ENCODE measurements at places on chromosomes 4 and X.
A peak's percentile ranks its signal among the peaks of the same experiment; 100 is the strongest.

DNA sequence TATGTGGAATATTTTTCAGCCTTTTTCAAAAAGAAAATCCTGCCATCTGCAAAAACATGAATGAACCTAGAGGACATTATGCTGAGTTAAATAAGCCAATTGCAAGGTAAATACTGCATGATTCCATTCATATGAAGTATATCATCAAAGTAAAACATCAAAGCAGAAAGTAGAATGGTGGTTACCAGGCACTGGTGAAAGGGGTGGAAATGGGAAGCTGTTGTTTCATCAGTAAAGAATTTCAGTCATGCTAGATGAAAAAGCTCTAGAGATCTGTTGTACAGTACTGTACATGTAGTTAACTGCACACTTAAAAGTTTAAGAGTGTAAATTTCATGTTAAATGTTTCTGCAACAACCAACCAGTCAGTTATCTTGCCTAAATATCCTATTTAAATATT is 196.8 kb upstream of the ADGRL3 start:
- DNase-seq = no peak

DNA sequence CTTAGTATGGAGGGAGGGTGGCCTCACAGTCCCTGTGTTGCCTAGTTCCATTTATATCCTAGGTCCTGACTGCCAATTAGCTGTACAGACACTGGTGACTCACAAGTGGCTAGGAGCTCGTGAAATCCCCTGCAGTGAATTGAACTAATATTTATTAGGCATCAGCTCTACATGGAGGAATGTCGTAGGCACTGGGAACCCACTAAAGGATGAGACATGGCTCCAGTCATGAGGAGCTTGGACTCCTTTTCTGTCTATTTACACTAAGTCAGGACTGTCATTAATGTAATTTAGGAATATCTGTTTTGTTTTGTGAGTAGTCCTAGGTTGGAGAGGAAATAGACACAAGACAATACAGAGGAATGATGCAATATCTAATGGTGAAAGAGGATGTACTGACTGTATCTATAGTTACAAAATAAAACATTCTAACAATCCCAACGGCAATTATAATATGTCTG is 67.7 kb downstream of the MID1IP1 start:
- DNase-seq = no peak

DNA sequence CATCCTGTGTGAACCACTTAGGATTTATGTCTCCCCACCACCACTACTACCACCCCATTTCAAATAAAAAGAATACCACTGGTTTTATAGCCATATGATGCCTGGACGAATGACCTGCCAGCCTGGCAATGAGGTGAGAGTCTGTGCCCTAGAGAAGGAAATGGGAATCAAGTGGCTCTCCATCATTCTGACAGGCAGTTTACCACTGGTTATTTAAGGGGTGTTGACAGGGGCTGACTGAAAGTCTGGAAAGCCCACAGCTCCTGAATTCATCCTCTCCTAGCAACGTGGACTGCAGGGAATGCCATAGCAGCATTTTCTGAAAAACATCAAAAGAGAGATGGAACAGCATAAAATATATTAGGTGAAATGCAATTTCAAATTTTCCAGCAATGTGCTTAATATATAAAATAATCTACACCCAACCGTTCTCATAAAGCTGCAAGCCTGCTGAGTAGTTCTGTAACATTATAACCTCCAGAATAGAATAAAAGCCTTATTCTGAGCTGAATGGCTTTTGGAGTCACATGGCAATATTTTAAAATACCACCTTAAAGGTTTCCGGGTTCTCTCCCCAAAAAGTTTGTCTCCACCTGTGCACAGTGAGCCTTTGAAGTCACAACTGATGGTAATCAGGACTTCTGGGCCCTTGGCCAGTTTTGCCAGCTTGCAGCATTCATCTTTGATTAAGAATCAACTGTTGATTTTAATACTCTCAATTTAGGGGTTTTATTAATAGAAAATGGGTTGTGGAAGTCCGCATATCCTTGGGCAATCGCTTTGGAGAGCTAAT is 121.5 kb downstream of the DCTD start:
- DNase-seq = no peak

GRCh38 chrX:72299891-72300630 is 5.7 kb downstream of the CITED1 start:
- DNase-seq = no peak

GRCh38 chr4:5730436-5730835 is 19.4 kb downstream of the EVC start:
- no peak for DNase-seq

GRCh38 chr4:84479663-84480062 is 19.4 kb downstream of the NKX6-1 start:
- no peak for DNase-seq

GRCh38 chr4:61376301-61376700 is 176.2 kb downstream of the ADGRL3 start:
- no peak for DNase-seq

DNA sequence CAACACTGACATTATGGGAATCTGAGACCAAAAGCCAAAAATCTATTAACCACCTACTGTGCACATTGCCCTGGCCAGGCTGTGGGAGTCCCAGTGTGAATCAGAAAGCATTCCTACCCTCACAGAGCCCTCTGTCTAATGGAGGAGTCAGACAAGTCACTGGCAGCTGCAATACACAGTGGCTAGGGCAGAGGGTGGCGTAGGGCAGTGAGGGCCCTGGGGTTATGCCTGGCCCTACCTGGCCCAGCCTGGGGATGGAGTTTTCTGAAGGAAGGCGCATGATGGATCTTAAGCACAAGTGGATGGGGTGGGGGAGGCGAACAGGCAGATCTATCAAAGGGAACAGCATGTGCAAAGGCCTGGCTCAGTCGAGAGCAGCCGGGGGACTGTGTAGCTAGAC is 10.8 kb downstream of the JAKMIP1 start:
- no peak for DNase-seq

- DNase-seq = no peak
Measured at GRCh38 chr4:47510506-47511143, 25.6 kb downstream of the ATP10D start.

- peak; percentile 13 for DNase-seq
Measured at GRCh38 chrX:63350465-63350877, 661 bp downstream of the SPIN4 start.

GRCh38 chr4:110543577-110543976 is 67.6 kb downstream of the ENPEP start:
- DNase-seq = no peak

DNA sequence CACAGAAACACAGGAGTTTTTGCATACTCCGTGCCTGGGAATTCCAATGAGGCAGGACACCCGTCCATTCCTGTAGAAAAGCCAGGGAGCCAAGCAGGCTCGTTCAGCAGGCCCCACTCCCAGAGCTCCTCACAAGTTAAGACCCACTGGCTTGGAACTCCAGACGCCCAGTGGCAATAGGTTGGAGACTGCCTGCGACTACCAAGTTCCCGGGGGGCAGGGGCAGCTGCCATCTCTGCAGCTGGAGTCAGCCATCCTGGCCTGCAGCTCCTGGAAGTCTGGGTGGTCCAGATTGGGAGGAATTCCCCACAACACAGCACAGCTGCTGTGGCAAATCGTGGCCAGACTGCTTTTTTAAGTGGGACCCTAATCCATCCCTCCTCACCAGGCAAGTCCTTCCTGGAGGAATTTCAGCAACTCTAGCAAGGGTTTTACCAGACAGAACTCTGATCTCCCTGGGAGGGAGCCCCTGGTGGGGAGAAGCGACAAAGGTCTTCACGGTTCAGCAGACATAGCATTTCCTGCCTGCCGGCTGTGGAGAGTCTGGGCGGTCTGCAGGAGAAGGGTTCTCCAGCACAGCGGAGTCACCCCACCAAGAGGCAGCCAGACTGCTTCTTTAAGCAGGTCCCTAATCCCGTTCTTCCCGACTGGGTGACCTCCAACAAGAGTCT is 231.9 kb downstream of the STPG2 start:
- no peak for DNase-seq

DNA sequence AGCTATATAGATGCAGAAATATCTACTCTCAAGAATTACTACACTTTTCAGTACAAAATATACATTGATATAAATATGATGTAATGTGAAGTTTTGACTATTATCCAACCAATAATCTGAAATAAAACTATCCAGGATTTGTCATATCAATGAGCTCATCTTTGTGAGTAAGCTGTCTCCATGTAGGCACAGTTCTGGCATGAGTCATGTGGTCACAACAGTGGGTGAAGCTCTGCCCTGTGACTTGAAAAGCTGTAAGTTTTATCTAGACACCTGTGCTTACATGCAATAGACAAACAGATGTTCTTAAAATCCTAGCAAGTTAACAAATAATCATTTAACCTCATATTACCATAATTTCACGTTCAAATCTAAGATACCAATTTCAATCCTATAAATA is 192.7 kb downstream of the GABRG1 start:
- no peak for DNase-seq

DNA sequence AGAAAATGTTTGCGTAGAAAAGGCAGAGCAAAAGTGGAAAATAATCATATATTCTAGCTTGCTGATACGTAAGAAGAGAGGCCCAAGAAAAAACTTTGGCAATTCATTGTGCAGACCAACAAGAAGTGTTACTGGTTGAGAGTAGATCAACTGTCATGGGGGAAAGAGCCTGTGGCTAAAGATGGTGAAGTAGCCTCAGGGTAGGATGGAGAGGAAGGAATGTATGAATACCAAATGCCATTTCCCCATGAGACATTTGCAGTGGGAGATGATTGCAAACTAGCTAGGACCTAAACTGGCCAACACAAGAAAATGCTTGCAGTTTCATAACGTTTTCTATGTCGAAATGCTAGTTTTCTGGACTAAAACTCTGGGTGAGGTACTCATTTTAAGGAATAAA is 47.7 kb upstream of the ADGRL3 start:
- no peak for DNase-seq

- no peak for DNase-seq
Measured at GRCh38 chr4:135354876-135355275, 1153.3 kb upstream of the PABPC4L start.

- DNase-seq = no peak
Measured at GRCh38 chrX:100681599-100681998, 37.6 kb downstream of the SRPX2 start.

- DNase-seq = no peak
Measured at GRCh38 chr4:111988514-111988913, 156.7 kb upstream of the FAM241A start.

DNA sequence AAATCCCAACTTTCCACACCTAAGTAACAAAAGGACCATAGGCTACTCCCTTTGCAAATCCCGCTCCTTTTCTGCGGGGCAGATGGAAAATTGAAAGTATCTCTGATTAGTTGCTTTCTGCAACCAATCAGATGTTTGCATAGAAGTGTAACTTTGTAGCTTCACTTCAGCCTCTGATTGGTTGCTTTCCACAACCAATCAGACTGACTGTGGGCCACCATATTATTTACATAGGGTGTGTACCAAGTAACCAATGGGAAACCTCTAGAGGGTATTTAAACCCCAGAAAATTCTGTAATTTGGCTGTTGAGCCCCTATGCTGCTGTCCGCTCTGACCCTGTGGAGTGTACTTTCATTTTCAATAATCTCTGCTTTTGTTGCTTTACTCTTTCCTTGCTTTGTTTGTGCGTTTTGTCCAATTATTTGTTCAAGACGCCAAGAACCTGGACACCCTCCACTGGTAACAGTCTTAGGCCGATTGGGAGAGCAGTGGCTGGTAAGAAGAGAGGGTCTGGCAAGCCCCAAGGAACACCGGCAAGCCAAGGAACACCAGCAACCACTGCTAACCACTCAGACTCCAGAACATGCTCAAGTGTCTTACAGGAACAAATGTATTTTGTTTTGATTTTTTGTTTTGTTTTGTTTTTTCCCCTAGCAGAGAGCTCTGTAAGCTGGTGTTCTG is 125.5 kb upstream of the MAP3K15 start:
- DNase-seq = no peak

DNA sequence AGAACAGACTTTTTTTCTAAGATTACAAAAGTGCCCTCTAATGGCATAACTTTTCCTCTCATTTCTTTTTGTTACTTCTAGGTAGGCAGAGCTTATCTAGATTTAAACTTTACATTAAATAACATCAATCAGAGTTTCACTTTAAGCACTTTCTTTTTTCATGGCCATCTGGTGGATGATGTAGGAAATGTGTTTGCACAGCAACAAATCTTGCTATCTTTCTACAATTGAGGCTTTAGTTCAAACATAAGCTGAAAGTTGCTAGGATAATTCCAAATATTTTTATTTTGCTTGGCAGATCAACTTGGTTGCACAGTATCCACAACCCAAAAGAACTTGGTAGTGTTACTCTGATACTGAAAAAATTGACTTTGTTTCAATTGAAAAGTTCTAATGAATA is 22.0 kb downstream of the NDNF start:
- no peak for DNase-seq

DNA sequence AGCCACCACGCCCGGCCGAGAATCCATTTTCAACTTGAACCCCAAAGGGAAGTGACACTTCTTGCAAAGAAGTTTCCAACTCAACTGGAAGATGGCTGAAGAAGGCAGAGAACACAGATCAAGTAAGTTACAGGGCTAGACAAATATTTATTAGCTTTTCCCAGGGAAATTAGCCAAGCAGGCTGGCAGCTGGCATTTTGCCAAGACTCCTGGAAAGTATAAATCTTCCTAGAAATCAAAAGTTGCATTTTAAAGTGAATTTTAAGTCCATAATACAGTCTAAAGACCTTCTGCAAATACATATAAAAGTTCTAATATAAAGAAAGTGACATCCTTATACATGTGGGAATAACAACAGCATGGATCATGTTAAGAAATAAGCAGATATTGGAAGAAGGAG is 3.4 kb upstream of the MRPL1 start:
- DNase-seq = no peak

GRCh38 chr4:153402366-153402765 is 57.9 kb downstream of the MND1 start:
- DNase-seq = no peak

- no peak for DNase-seq
Measured at GRCh38 chr4:3413675-3414420, 27.9 kb upstream of the HGFAC start.

- no peak for DNase-seq
Measured at GRCh38 chrX:46547857-46548256, 2.6 kb upstream of the ZNF674 start.

DNA sequence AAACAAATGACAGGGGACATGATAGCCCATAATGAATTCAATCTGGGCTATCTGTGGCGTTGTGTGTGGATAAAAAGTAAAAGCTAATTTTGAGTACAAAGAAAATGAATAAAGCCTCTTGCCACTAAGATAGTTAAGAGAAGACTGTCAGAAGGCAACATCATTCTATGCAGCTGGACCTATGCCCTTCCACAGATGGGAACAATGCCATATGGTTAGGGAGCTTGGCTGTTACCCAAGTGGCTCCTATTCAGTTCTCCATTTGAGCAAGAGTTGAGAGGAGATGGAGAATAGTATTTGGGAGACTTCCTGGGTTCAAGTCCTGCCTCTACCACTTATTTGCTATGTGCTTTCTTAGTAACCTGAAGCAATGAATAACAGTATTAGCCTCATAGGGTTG is 107.7 kb downstream of the ANXA3 start:
- DNase-seq = no peak

DNA sequence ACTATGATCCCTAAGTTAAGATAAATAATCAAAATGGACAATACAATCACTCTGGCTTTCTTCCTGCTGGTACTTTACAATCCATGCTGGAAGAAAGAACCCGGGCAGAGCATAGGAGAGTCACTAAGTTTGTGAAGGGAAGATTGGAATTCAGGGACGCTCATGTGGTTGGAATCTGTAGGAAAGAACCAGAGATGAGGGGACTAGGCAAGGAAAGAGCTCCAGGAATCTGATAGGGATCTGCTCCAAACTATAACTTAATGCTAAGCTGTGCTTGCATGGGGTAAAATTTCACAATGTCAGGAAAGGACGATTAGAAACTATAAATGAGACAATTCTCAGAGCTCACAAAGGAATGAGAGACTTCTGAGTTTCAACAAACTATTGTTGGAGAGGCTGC is 167.5 kb downstream of the ADGRA3 start:
- no peak for DNase-seq

- no peak for DNase-seq
Measured at GRCh38 chr4:151652841-151653547, 107.8 kb downstream of the GATB start.
